ENCODE measurements at places on chromosomes 12 and 14.
A peak's percentile ranks its signal among the peaks of the same experiment; 100 is the strongest.

DNA sequence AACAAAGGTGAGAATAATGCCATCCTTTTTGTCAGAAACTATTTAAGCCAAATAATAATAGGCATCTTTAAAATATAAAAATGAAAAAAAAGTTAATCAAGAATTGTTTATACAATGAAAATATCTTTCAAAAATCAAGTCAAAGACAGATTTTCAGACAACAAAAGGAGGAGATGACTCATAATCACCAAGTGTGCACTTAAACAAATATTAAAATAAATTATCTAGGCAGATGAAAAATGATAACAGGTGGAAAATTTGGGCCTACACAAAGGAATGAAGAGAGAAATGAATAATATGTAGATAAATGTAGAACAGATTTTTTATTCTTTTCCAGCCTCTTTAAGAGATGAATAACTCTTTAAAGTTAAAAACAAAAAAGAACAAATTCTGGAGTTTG lies 250.0 kb upstream of the PLEKHG7 start:
- no peak overlapping the region for H3K27ac ChIP-seq
- no peak overlapping the region for H3K4me3 ChIP-seq
- H3K4me1 ChIP-seq: peaks cover 1% of the 10 kb centered on the region
- no peaks in the 10 kb centered on the region for H3K27me3 ChIP-seq

DNA sequence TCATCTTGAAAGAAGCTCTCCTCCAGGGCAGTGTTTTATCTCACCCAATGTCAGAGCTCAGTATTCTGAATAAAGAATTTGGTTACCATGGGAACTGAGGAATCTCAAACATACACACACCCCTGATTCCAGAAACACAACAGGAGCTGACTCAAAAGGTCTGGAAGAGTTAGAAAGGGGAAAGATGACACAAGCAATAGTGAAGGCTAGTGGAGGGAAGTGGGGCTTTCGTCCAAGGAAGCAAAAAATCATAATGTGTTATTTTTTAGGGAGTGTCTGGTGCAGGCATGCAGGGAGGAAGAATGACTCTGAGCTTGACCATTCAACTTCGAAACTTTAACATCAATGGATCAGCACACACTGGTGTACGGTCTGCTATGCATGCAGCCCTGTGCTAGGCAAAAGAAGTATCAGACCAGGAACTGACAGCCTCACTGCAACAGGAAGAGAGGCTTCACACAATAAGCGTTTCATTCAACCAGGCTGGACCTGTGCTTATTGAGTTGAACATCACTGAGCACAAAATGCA lies 20.3 kb downstream of the HEBP1 start:
- H3K4me3 ChIP-seq: no peak overlapping the region
- H3K4me1 ChIP-seq: peaks cover 6% of the 10 kb centered on the region
- no peak overlapping the region for H3K27ac ChIP-seq
- no peak for DNase-seq

DNA sequence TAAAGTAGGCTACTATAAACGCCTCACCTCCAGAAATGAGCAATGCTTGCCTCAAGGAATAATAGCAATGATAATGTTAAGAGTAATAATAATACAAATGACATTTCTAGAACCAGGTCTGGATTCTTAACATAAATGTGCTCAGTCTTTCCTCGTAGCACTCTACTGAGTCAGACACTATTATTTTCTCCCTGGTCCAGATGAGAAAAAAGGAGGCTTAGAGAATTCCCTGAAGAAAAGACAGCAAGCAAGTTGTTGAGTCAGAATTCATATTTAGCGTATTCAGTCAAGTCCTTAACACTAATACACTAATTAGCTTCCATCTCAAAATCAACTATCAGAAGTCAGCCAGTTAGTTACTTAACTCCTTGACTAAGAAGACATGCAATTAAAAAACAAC lies 13.2 kb downstream of the KCNC2 start:
- no peak overlapping the region for H3K4me3 ChIP-seq
- no peak overlapping the region for H3K27ac ChIP-seq
- no peak for DNase-seq
- peaks cover 7% of the 10 kb centered on the region for H3K4me1 ChIP-seq

GRCh38 chr12:67173258-67173657 lies 95.9 kb upstream of the CAND1 start:
- H3K27me3 ChIP-seq: peaks cover 17% of the 10 kb centered on the region
- H3K36me3 ChIP-seq: no peaks in the 10 kb centered on the region
- no peak overlapping the region for H3K27ac ChIP-seq
- DNase-seq: no peak
- no peaks in the 10 kb centered on the region for H3K4me1 ChIP-seq
- no peak overlapping the region for H3K4me3 ChIP-seq

GRCh38 chr14:51334566-51334965 lies 94.5 kb downstream of the TMX1 start:
- DNase-seq: no peak
- H3K27me3 ChIP-seq: no peaks in the 10 kb centered on the region
- no peaks in the 10 kb centered on the region for H3K36me3 ChIP-seq
- no peak overlapping the region for H3K4me3 ChIP-seq
- no peak overlapping the region for H3K27ac ChIP-seq

- H3K36me3 ChIP-seq: no peaks in the 10 kb centered on the region
- no peak for DNase-seq
- no peak overlapping the region for H3K4me3 ChIP-seq
- no peaks in the 10 kb centered on the region for H3K27me3 ChIP-seq
These were observed 78.5 kb downstream of the MAP1LC3B2 start for GRCh38 chr12:116637589-116638150.

GRCh38 chr12:12983420-12984035 lies 16.5 kb downstream of the HEBP1 start:
- H3K36me3 ChIP-seq: peaks cover 3% of the 10 kb centered on the region
- no peaks in the 10 kb centered on the region for H3K27me3 ChIP-seq
- DNase-seq: no peak
- H3K4me1 ChIP-seq: peaks cover 6% of the 10 kb centered on the region

DNA sequence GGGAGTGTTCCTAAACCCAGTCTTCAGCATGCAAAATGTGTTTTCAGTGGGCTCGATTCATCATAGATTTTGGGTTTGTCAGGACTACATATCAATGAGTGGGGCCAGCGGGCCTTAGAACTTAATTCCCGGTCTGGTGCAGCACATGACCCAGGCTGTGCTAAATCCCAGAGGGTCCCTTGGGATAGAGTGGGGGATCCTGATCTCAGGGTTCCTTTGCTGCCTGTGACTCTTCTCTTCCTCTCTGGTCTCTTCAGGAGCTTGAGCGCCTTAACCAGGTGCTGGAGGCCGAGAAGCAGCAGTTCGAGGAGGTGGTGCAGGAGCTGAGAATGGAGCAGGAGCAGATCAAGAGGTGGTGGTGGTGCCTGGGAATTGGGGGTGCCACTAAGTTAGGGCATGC lies 37.5 kb downstream of the PLEKHD1 start:
- no peak overlapping the region for H3K4me3 ChIP-seq
- DNase-seq: no peak
- no peaks in the 10 kb centered on the region for H3K36me3 ChIP-seq
- peaks cover 10% of the 10 kb centered on the region for H3K27me3 ChIP-seq

DNA sequence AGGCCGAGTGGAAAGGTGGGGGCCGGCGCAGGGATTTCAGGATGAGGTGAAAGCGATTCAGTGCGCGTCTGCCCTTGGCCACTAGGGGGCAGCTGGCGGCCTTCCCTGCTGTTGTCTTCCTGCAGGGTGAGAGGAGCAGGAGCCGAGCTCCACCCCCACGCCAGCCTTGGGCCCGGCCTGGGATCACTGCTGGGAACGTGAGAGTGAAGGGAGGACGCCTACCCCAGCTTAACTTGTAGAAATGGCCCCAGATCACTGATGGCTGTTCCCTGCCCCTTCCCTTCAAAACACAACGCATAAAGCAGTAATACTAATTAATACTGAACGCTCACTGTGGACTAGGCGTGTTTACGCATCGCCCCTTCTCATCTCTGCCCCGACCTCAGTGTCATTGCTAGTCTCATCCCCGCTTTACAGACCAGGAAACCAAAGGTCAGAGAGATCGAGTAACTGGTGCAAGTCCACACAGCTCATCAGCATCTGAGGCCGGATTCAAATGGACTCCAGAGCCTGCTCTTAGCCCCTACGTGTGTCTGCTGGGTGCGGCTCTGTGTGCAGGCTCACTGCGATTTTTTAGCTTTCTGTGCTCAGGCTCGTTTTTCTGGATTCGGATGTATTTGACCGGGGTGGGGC lies 24.3 kb downstream of the MVK start:
- H3K4me1 ChIP-seq: peaks cover 14% of the 10 kb centered on the region
- H3K36me3 ChIP-seq: peaks cover 2% of the 10 kb centered on the region
- H3K27me3 ChIP-seq: no peaks in the 10 kb centered on the region
- H3K4me3 ChIP-seq: peak overlapping the region; percentile 40

GRCh38 chr12:126492181-126492580 lies 1426.9 kb downstream of the AACS start:
- no peak overlapping the region for H3K27ac ChIP-seq
- H3K4me3 ChIP-seq: no peak overlapping the region
- peaks cover 4% of the 10 kb centered on the region for H3K36me3 ChIP-seq
- H3K27me3 ChIP-seq: no peaks in the 10 kb centered on the region
- H3K4me1 ChIP-seq: peaks cover 3% of the 10 kb centered on the region

DNA sequence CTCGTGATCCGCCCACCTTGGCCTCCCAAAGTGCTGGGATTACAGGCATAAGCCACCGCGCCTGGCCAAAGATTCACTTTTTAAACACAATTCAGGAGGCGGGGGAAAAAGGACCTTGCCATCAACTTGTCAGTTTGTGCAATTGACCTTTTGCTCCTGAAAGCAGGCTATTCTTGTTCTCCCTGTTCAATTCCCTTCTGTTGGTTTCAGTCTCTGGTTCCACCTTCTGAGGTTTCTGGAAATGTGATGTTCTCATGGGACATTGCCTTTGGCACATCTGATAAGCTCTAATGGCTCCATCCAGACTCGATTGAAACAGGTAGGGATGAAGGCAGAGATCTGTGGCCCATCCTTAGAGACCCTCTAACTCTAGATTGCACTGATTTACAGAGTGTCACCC lies 17.9 kb upstream of the CCDC85C start:
- no peak overlapping the region for H3K27ac ChIP-seq
- DNase-seq: no peak
- H3K4me1 ChIP-seq: peaks cover 10% of the 10 kb centered on the region
- peaks cover 3% of the 10 kb centered on the region for H3K27me3 ChIP-seq
- no peak overlapping the region for H3K4me3 ChIP-seq

DNA sequence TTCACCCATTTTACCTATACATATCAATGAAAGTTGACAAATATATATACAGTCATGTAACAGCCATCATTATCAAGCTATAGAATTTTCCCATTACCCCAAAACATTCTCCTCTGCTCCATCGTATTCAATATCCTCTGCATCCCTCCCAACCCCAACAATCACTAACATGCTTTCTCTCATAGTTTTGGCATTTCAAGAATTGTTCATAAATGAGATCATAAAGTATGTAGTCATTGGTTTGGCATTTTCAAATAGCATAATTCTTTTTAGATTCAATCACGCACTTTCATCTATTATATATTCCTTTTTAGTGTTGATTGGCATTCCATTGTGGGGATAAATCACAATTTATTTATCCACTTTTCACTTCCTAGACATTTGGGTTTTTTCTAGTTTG lies 866.0 kb upstream of the TMEM132C start:
- H3K4me3 ChIP-seq: no peak overlapping the region
- no peak for DNase-seq
- H3K36me3 ChIP-seq: no peaks in the 10 kb centered on the region
- peak overlapping the region; percentile 44 for H3K27ac ChIP-seq
- H3K4me1 ChIP-seq: no peaks in the 10 kb centered on the region

DNA sequence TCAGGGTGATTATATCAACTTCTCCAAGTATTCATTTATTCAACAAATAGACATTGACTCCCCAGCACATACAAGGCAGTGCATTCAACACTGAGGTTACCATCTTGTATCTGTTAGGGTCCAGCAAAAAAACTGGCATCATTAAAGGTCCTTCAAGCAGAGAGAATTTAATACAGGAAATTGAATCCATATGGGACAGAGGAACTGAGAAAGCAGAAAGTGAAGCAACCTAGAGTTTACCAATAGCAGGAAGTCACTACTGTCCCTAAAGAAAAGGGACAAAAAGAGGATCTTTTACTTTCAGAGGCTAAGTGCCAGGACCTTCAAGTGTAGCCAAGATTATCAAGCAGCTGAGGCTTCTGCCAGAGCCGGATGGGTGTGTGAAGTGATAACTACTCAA lies 237.8 kb upstream of the TBX3 start:
- H3K36me3 ChIP-seq: no peaks in the 10 kb centered on the region
- H3K27me3 ChIP-seq: peaks cover 3% of the 10 kb centered on the region
- DNase-seq: no peak
- H3K4me3 ChIP-seq: no peak overlapping the region
- H3K4me1 ChIP-seq: peaks cover 18% of the 10 kb centered on the region

DNA sequence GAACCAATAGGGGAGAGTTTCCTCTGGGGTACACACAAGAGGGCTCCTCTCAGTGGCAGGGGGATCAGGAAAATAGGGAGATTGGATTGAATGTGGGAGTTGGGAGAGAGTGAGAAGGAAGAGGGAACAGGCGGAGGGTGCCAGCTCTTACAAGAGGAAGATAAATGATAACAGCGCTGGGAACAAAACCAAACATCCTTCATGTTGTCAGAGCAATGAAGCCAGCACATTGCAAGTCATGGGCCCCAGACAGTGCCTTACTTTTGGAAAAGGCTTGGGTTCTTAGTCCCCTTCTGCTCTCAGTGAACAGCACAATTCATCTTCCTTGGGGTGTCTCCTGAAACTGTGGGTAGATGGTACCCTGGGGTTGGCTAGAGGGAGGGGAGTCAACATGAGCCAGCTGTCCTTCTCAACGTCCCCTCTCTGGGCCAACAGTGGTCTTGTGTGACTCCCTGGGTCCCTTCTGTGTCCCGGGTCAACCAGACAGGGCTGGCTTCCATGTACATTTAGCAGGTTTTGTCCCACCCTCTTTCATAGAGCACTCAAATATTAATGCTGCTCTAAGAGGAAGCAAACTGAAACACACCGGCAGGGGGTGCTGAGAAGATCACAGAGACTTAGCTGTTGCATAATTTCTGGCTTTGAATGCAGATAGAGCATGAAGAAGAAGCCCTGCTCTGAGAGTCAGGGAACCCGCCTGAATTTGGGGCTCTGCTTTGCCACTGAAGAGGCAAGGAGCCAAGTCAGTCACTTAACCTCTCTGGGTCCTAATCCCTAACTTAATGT lies 138.5 kb downstream of the ESRRB start:
- H3K36me3 ChIP-seq: no peaks in the 10 kb centered on the region
- peak overlapping the region; percentile 21 for H3K27ac ChIP-seq
- DNase-seq: no peak
- H3K27me3 ChIP-seq: no peaks in the 10 kb centered on the region
- no peak overlapping the region for H3K4me3 ChIP-seq
- H3K4me1 ChIP-seq: peaks cover 22% of the 10 kb centered on the region

- H3K27me3 ChIP-seq: no peaks in the 10 kb centered on the region
- H3K4me1 ChIP-seq: no peaks in the 10 kb centered on the region
- no peak overlapping the region for H3K27ac ChIP-seq
- H3K36me3 ChIP-seq: no peaks in the 10 kb centered on the region
These were observed 166.7 kb upstream of the SYT1 start for GRCh38 chr12:78697817-78698415.

DNA sequence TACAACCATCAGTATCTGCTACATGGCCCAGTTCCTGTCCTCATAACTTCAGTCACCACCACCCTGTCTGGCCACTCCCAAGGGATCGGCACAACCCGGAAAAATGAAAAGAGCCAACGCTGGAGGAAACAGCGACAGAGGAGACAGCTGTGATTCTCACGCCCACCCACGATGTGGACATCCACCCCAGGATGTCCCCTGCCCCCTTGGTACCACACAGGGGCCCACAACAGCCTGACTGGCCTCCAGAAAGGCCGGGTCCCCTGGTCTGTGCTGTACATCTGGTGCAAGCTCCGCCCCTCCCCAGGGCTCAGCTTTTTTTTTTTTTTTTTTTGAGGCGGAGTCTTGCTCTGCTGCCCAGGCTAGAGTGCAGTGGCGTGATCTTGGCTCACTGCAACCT lies 12.5 kb downstream of the RPS6KL1 start:
- H3K27ac ChIP-seq: no peak overlapping the region
- no peak for DNase-seq
- H3K27me3 ChIP-seq: no peaks in the 10 kb centered on the region
- H3K36me3 ChIP-seq: no peaks in the 10 kb centered on the region

All from neural crest cell (in vitro differentiated cells).